NCI-H510A (cell line): ENCODE measurements at places on chromosomes 4 and X.

DNA sequence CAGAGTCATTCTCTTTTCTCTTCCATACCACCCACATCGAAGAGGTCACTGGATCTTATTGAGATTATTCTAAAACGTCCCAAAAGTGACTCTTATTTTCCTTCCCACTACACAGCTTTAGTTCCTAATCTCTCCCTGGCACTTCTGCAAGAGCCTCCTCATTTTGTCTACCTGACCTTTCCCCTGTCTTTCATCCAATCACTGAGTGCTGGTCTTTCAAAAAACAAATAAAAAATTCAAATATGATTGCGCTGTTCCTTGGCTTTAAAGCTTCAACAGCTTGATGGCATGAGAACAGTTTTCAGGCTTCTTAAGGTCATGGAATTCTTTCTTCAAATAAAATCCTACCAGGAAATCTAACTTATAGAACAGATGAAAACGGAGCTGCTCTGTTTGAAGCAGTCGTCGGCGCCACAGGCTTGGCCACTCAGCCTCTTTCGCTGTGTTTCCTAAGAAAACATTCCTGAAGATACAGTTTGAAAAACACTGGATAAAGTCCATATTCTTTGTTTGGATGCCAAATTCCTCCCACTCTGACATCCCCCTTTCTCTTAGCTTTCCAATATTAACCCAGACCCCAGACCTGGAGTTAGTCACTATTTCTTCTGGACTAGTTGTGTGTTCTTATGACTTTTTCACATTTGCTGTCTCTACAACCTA lies 12.5 kb downstream of the SYTL5 start:
- DNase-seq, result no peak

GRCh38 chr4:151716324-151716723 lies 44.5 kb downstream of the GATB start:
- no peak for DNase-seq

DNA sequence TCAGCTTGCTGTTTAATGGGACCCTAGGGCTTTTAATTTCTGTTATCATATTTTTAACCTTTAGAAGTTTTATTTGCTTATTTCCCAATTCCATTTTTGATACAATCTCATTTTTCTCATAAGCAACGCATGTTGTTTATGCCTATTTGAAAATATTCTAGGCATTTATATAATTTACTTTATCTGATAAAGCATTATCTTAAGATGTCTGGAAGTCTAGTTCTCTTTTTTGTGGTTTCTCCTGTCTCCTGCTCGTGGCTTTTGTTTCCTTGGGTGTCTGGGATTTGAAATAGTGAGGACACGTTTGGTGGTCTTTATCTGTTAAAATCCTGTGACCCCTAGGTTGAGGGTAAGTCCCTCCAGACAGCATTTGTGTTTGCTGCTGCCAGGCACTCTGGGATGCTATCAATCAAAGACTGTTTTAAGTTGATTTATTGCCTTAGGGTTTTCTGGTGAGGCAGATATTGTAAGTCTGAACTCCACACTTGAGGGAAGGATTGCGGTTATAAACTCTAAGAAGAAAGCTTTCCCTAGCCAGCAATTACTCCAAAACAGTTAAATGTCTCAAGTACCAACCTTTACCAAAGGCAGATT lies 208.0 kb downstream of the PRDM5 start:
- no peak for DNase-seq

- no peak for DNase-seq
These were observed 203.5 kb upstream of the TET2 start for GRCh38 chr4:104942990-104943743.

DNA sequence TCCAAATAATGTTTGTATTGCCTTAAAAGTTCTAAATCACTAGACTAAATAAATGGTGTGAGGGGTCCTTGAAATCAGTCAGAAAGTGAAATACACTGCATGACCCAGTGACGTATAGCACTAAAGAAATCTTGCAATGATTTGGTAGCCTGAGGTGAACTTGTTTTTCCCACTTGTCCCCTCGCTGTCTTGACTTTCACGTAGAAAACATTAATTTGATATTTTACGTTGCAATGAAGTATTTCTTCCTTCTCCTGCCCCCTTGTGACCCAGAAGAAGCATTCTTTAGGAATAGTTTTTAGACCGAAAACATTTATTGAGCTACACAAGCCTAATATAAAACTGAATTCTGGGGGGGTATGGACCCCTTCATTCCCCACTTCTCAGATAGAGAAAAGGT lies 3.7 kb downstream of the KLB start:
- no peak for DNase-seq

DNA sequence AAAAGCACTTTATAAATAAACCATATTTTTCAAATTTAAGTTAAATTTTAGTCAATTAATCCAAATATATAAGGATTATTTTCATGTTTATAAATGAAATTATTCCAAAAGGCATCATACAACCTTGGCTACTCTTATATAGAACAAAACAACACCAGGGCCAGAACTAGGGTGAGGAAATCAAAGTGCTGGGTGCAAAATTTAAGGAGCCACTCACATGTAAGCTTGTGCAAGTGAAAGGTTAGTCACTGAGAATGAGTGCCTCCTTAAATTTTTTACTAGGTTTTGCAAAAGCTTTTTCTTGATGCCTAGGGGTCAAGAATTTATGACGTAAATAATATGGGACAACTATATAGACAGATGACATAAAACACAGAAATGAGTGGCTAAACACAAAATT lies 83.4 kb upstream of the COX18 start:
- no peak for DNase-seq

GRCh38 chrX:150517303-150517910 lies 51.0 kb upstream of the MTM1 start:
- no peak for DNase-seq

DNA sequence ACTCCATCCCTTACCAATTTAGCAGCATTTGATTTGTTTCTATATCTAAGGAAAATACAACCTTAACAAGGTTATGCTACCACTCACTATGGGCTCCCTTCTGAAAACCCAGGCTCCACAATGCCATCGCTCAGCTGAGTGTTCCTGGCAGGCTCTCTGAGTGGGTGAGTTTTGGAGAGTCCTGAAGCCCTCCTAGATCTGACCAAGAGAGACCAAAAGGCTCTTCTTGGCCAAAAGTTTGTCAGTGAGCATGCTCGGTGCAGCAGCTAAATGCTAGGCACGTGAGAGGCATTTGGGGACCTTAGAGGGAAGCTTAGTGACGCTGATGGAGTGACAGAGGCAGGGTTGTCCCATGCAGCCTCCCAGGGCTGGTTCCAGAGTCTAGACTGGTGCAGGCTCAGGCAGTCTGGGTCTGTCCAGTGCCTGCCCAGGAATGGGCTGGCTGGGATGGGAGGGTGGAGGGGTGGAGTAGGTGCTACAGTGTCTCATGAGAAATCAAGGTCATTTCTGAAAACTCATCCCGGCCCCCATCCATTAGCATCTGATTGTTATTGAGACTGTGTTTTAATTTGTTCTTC lies 346.8 kb downstream of the NR3C2 start:
- DNase-seq, result no peak

DNA sequence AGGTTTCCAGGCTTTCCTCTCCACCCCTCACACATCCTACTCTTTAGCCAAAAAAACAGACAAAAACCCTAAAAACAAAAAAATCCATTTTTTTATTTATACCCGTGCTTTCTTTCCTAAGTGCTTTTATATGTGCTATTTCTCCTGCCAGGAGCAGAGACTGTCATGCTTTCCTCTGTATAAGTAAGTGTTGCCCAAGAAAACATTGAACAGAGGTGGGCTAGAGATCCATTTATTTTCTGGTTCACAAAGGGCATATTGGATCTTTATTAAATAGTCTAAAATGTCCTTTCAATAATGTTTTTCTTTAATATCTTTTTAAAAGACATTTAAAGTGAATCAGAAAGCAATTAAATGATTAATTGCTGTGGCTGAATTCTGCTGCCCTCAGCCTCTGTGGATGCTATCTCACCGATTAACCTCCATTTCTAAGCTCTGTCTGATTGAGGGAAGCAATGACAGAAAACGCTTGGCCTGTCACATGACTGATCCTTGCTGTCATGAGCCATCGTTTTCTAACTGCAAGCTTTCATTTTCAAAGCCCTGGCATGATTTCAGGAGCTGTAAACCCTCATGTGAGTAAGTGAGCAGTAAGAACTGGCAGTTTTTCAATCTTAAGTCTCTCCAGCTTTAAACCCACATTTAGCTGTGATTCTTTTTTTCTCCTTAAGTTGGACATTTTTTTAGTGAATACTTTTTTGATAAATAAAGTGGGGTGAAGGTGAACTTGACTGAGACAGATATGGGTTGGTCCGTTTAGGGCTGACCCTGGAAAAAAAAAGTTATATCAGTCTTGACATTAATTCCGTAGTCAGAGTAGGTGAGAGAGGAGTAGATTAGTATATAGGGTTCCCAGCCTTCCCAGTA lies 180.7 kb upstream of the PGRMC2 start:
- DNase-seq, result no peak

DNA sequence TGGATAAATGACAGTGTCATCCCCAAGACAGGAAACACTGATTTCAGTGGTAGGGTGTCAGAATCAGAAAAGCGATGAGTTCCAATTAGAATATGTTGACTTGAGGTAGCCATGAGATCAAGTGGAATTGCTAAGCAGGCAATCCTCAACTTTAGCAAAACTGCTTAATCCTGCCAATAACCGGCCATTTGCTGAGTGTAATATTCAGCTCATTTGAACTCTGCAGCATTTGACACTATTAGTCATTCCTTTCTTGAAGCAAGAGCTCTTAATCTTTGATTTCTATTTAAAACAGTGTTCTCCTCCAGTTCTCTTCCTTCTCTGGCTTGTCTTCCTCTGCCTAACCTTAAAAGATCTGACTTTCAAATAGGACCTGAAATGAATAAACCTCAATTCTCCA lies 68.7 kb upstream of the DCLK2 start:
- no peak for DNase-seq

- peak; percentile 67 for DNase-seq
These were observed 565 bp downstream of the MOB1B start for GRCh38 chr4:70902577-70903290.

GRCh38 chrX:139202742-139203420 lies 327.7 kb upstream of the F9 start:
- DNase-seq, result no peak

- no peak for DNase-seq
These were observed 638.1 kb upstream of the AGA start for GRCh38 chr4:178080312-178080711.
